Activated CD8-positive, alpha-beta memory T cell treated with anti-CD3 and anti-CD28 coated beads for 36 hours (primary cell): ENCODE measurements at places on chromosomes 1 and 21. TPM values are rescaled to one million over a fixed set of nuclear protein-coding genes. Genes with fewer than 3 reads are reported as not detected.

HRNR gene
- total RNA-seq: not detected

DDAH1 gene
- 0.04 TPM for total RNA-seq

GBP6 gene
- 0.21 TPM for total RNA-seq

SLC35F3 gene
- 8.3 TPM for total RNA-seq

LCE1D gene
- not detected for total RNA-seq

LGR6 gene
- total RNA-seq: 0.11 TPM

MIXL1 gene
- total RNA-seq: 0.11 TPM

ACTA1 gene
- total RNA-seq: not detected

GALE gene
- 71.3 TPM for total RNA-seq

TYW3 gene
- total RNA-seq: 41.8 TPM

APCS gene
- not detected for total RNA-seq

SEMA6C gene
- total RNA-seq: 1.9 TPM

WNT3A gene
- not detected for total RNA-seq

NHLH1 gene
- total RNA-seq: 0.46 TPM

SEMA4A gene
- 18.4 TPM for total RNA-seq

LENEP gene
- 0.61 TPM for total RNA-seq

ADCY10 gene
- total RNA-seq: not detected

POLR3C gene
- 55.8 TPM for total RNA-seq

LRRN2 gene
- not detected for total RNA-seq

SV2A gene
- total RNA-seq: 8.5 TPM

NFASC gene
- total RNA-seq: 0.13 TPM

MAD2L2 gene
- 70.2 TPM for total RNA-seq

RGS5 gene
- 1.7 TPM for total RNA-seq

UQCRH gene
- total RNA-seq: 395 TPM

DAP3 gene
- 159 TPM for total RNA-seq

WNT9A gene
- total RNA-seq: not detected

CDCP2 gene
- not detected for total RNA-seq

KCNJ9 gene
- total RNA-seq: not detected

ST6GALNAC5 gene
- total RNA-seq: not detected

CDA gene
- not detected for total RNA-seq

TARDBP gene
- 212 TPM for total RNA-seq

TRNP1 gene
- total RNA-seq: 0.55 TPM

ILDR2 gene
- 5.9 TPM for total RNA-seq

LBR gene
- 147 TPM for total RNA-seq

ADAMTSL4 gene
- total RNA-seq: not detected
